Right lobe of liver (tissue), 6 donors: ENCODE measurements at places on chromosomes 6 and 20. TPM values are rescaled to one million over a fixed set of nuclear protein-coding genes. Genes with fewer than 3 reads are reported as not detected.

GRCh38 chr20:64101731-64102621, 5.4 kb downstream of the NPBWR2 start:
- peak; percentile 55 for DNase-seq

GRCh38 chr6:146544616-146545182, 1.1 kb downstream of the RAB32 start:
- DNase-seq: no peak

GRCh38 chr6:138774370-138774769, 801 bp downstream of the CCDC28A start:
- peak; percentile 60 for DNase-seq

DNA sequence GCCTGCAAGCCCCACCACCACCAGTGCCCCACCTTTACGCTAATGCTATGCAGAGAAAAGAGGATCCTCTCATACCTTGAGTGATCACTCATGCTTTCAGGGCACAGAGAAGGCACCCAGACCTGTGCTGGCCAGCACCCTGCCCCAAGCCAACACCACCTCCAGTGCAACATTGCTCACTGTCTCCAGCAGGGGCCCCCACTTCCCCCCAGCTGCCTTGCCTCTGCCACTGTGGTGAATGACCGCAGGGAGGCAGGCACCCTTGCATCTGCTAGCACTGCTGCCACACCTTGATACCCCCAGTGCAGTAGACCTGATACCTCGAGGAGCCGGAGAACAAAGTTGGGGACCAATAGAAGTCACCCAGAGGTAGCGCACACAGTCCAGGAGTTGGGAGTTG, 139.2 kb upstream of the PLN start:
- DNase-seq: no peak

GRCh38 chr20:50475681-50476292, 34.4 kb upstream of the PTPN1 start:
- no peak for DNase-seq

DNA sequence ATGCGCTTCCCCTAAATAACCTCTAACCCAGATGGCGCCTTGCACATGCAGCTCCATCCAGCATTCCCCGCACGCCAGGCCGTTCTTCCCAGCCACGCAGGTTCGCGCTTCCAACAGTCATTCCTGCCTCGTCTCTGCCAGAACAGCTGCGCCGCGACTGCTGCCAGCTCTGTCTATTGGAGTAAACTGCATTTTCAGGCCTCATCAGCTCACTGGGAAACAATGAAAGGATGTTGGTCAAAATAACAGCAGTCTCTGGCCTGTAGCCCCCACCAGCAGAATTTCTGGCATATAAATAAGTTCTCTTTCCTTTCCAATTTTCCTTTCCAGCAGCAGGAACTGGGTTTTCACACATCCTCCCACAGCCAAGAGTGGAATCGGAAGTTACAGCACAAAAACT, 14.6 kb downstream of the NRSN1 start:
- no peak for DNase-seq

- no peak for DNase-seq
These were observed 308.2 kb downstream of the PHF3 start for GRCh38 chr6:63943826-63944225.

- DNase-seq: peak; percentile 74
These were observed 18.7 kb downstream of the SERPINB6 start for GRCh38 chr6:2952557-2953095.

DNA sequence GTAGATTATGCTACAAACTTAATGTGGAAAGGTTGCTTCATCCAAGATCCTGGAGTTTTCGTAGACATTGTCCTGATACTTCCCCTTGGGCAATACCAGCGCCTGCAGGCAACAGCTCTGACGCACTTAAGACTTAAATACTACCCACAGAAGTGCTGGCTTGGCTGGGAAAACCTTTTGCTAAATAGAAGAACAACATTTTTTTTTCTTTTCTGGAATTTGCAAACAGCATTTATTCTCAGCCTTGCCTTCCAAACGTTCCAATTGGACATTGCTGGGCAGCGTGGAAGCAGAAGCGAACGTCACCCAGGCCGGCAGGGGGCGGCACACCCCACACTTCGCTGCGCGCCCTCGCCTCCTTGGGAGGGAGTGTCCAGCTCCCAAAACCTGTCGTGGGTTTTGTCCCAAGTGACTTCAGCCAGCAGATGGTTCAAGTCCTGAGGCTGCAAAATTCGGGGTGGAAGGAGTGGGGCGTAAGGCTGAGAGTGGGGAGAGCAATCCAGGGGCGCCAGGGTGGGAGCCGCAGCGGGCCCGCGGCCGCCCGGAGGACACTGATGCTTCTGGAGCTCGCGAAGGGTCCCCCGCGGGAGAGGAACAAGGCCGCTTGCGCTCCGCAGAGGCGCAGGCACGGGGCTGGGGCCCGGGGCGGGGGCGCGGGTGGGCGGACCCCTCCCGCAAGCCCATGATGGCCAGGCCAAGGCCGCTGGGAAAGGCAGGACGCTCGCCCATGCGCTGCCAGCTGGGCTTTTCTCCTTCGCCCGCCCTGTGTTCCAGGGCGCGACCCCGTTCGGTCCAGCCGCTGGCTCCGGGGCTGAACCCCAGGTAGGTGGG, 60.8 kb upstream of the MAP3K4 start:
- peak; percentile 75 for DNase-seq

GRCh38 chr6:11009353-11009752, 34.8 kb downstream of the ELOVL2 start:
- no peak for DNase-seq

DNA sequence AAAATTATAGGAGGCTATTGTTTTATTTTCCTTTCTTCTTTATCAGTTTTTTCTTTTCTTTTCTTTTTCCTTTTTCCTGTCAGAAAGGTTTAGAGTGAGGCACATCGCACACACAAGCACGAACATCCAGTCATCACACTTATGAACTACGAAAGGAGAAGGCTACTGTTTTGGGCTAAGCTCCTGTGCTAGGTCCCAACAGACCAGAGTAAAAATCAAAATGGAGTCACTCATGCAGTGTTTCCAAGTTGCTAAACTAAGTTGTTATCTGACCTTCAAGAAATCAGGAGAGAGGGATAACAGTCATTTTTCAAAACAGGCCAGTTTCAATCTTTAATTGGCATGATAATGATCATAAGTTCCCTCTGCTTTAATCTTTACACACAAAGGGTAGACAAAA, 93.6 kb downstream of the CD24 start:
- no peak for DNase-seq

DNA sequence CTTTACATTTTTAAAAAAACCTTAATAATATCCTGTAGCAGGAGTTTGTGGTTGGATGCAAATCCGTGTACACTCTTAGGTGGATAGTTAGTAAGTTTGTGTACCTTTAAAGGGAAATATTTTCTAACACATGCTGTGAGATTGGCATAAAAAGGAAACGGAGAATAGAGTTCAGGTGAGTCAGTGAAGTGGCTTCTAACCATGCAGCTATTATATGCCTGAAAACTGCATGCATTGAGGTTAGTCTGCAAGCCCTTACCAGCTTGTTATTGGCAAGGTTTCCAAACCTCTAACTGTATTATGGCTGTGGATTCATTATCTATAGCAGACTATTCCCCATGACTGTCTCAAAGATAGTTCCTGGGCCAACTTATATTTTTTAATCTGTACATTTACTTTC, 420.6 kb upstream of the MMS22L start:
- DNase-seq: no peak

DNA sequence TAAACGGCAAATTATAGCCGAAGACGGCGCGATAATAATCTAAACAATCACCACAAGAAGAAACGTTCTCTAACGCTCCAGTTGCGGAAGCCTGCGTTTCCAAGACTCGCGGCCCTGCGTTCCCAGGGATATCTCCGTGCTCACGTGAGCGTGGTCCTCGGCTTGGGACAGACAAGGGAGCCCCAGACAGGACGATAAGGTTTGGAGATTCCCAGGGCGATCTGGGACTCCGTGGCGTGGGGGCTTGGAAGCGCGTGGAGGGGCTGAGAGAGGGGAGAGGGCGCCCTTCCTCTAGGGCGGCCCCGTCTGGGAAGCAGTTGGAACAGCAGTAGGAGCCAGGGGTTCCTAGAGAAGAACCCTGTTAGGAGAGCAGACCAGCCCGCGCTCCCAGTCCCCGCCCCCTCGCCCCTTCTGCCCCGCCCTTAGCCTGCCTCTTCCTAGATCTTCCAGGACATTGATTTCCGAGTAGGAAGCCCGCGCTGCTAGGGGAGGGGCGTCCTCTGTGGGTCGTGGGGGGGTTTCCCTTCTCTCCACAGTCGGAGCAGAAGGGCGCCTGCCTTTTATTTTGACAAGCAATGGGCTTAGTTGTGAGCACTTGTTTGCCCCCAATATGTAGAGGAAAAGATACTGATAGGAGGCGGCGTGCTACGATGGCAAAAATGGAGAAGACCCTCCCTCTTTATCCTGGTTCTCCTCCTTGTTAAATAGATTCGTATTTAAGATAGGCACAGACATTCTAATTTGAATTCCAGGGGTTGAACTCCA, 10.6 kb downstream of the NRN1 start:
- peak; percentile 68 for DNase-seq

- DNase-seq: no peak
These were observed 107.0 kb downstream of the HUS1B start for GRCh38 chr6:549906-550305.

DNA sequence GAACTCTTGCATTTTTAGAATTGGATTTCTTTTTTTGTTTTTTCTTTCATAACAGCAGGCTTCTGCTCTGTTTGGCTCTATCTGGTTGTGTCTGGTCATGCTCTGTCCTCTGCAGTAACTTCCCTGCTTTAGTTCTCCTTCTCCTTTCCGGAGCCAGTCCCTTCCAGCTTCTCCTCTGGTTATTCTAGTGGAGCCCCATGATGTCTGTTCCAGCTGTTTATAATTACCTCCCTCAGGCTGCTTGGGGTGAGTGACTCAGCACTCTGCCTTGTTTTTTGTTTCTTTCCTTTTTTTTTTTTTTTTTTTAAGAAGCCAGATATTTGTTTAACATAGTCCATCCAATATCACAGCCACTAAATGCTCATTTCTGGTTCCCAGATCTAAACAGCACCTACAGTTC, 409.6 kb downstream of the MAFB start:
- DNase-seq: no peak

- no peak for DNase-seq
These were observed 15.0 kb upstream of the CCN6 start for GRCh38 chr6:112038756-112039430.

DNA sequence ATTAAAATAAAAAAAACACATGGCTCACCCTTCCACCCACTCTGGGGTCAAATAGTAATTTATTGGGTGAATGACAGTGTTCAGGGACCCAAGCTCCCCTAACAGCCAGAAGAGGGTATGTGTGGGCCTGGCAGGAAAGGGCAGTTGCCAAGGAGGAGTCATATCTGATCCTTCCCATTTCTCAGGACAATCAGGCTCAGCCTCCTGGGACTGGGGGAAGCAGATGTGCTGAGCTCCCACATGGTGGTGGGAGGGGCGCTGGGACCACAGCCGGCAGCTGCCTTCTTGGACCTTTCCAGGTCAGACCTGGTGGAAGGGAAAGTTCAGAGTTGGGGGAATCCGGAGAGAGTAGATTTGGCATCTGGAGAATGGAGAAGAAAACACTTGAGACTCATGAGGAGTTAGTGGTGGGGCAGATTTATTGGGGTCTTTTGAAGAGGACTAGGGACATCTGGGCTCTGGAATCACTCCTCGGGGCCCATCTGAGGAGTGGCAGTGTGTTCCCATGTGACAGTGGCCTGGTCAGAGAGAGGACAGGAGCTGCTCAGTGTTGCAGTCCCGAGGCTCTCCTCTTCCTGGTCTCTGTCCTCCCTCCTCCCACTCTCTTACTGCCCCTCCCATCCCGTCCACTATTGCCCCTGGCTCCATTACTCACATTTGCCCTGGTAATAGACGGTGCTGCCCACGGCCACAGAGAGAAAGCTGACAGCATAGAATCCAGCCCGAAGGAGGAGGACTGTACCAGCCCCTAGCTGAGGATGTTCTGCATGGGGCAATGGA, 3.0 kb downstream of the LST1 start:
- DNase-seq: no peak

The NR2E1 gene
- total RNA-seq: not detected

The SLCO4A1 gene
- total RNA-seq: 3.2 TPM

The MYLK4 gene
- 0.29 TPM for total RNA-seq

The ADGRB3 gene
- 0.24 TPM for total RNA-seq

The TINAG gene
- not detected for total RNA-seq
